Stimulated activated CD4-positive, alpha-beta T cell treated with anti-CD3 and anti-CD28 coated beads, Interleukin-1b, Interleukin-23, amount 100 ng/mL, for 1 hour (primary cell): ENCODE measurements at places on chromosomes 1 and 21.

DNA sequence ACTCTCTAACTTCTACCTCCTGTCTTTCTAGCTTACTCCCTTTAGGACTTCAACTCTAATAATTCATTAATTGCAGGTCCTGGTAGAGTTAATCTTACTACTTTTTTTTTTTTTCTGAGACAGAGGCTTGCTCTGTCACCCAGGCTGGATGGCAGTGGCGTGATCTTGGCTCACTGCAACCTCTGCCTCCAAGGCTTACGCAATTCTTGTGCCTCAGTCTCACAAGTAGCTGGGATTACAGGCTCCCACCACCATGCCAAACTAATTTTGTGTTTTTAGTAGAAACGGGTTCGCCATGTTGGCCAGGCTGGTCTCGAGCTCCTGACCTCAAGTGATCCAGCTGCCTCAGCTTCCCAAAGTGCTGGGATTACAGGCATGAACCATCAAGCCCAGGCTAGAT, 15.7 kb downstream of the BTBD8 start:
- DNase-seq = no peak

DNA sequence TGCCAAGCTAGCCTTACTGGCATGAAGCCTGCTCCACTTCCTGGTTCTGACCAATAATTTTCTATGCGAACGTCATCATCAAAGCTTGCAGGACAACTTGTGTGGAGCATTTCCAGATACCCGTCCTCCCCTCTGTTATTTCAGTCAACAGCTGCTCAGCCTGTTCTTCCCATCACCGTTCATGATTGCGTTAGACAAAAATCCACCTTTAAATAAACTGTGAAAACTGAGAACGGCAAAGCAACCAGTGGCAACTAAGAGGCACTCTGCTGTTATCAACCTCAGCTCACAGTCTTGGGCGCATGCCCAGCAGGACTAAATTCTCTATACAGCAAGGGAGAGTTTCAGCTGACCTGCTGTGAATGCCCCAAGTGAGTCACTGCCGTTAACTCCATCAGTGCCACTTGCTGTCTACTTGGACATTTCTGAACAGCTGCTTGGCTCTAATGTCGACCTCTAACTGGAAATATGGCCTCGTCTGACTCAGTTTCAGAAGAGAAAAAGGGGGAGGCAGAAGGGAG, 207.4 kb upstream of the RUNX1 start:
- no peak for DNase-seq

GRCh38 chr1:15016001-15016400, 137.5 kb upstream of the TMEM51 start:
- DNase-seq = no peak

DNA sequence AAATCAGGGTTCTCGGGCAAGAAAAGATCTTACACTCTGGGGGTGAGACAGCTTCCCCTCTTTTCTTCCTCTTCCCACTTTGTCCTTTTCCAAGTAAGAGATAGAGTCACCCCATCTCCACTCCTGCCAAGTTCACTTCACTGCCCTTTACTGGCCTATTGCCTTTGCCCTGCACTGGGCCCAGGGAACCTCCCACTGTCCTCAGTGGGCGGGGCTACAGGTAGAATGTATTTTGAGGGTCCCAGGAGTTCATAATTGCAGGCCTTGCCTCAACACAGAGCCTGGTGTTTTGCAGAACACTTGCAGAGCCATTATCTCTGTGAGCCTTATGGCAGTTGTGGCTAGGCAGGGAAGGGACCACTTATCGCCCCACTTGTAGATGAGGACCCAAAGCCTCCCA, 3.3 kb downstream of the AMPD2 start:
- no peak for DNase-seq

GRCh38 chr1:9207715-9208114, 26.9 kb upstream of the H6PD start:
- DNase-seq = no peak

GRCh38 chr1:167328816-167329483, 108.3 kb downstream of the POU2F1 start:
- no peak for DNase-seq

DNA sequence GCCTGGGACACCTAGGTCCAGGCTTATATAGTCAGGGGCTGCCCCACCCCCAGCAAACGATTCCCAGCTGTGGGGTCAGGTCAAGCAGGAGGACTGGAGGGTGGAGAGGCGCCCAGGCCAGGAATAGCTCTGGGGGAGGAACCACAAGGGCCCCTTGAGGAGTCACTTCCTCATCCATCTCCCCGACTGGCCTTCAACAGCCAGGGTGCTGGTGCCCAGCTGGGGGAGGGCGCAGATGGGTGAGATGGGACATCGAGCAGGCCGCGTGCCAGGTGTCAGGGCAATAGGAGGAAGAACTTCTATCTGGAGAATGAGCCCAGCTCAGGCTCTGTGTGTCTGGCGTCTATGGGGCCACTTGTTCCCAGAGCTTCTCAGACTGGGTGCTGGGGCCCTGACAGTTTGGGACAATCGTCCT, 208 bp upstream of the MYBPH start:
- DNase-seq = no peak

DNA sequence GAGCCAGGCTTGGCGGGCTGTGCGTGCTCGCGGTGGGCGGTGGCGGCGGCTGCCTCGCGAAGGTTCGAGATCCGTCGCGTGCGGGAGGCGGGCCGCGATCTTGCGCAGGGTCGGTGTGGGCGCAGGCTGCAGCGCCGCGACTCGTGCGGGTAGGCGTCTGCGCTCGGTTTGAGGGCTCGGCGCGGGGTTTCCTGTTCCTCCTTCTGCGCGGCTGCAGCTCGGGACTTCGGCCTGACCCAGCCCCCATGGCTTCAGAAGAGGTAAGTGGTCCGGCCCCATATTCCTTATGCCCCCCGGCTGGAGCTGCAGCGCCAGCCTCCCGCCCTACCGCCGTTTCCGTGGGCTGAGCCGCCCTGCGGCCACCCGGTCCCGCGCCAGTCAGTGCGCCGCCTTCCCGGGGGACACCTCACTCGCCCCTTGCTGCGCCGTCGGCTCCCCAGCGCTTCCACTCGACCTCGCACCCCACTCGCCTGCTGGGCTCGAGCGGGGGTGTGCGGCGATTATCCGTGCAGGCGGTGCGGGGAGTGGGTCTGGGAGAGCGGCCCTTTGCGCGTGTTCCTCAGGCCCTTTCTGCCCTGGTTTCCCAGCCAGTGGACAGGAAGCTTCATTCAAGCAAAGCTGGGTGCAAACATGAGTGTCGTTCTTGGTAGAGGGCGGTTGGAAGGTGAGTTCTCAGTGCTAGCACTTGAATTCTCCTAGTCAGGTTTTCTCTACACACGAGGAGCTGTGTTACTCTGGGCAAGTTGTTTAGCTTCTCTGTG, at the start of gene CACYBP:
CACYBP (plus strand) TSS at position 12 of the 761 bp plus-strand sequence; CDS start at position 246, 234 bp downstream.
- DNase-seq = no peak

- no peak for DNase-seq
Observed at GRCh38 chr1:208763971-208764370, 519.8 kb upstream of the PLXNA2 start.

DNA sequence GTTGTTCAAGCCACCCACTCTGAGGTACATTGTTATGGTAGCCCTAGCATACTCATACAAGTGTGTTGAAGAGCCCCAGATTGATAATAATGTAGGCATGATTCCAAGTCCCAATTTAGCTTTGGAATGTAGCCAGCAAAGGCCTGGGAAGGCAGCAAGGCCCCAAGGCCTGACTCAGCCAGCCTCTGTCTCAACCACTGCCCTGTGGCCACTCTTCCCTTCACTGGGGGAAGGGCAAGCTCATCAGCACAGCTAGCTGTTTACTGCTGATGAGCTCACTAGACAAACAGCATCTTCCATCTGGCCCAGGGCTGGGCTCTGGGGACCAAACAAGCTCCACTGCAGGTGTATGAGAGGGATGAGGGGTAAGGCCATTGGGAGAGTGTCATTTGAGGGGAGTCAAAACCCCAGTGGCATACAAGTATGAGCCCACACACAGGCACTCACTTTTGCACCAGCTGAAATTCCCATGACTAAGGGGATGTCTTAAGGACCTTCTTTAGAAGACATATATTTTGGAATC, 2.2 kb upstream of the IRF6 start:
- no peak for DNase-seq

GRCh38 chr1:171081763-171082201, 8.9 kb upstream of the FMO3 start:
- DNase-seq = no peak

- DNase-seq = no peak
Observed at GRCh38 chr21:17554679-17555465, 42.0 kb downstream of the CXADR start.

- no peak for DNase-seq
Observed at GRCh38 chr1:217096200-217096599, 373.0 kb upstream of the ESRRG start.

DNA sequence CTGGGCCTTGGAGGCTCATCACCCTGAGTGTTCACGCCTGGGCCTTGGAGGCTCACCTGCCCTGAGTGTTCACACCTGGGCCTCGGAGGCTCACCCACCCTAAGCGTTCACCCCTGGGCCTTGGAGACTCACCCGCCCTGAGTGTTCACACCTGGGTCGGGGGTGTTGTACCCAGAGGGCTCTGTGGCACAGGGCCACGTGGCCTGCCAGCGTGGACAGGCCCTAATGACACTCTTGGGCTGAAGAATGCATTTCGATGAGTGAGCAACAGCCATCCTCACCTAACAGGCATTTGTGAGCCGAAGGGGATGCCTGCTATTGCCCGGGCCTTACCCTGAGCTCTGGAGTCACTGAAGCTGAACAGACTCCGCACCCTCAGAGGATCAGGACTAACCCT, 17.5 kb downstream of the SLC19A1 start:
- no peak for DNase-seq

DNA sequence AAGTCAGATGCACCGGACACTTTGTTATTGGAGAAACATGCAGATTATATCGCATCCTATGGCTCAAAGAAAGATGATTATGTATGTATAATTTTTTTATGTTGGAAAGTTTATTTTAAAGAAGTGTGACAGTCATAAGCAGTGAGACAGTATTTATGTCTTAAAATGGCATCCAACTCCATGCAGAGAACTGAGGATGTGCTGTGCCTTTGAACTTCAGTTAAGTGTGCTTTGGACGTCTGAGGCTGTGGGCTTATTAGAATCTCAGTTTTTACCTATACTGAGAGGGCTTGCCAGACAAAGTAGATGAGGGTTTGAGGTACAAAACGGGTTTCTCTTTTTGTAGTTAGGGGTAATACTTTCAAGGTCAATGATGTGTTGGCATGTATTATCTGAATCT, 1.5 kb downstream of the RABGGTB start:
- no peak for DNase-seq

DNA sequence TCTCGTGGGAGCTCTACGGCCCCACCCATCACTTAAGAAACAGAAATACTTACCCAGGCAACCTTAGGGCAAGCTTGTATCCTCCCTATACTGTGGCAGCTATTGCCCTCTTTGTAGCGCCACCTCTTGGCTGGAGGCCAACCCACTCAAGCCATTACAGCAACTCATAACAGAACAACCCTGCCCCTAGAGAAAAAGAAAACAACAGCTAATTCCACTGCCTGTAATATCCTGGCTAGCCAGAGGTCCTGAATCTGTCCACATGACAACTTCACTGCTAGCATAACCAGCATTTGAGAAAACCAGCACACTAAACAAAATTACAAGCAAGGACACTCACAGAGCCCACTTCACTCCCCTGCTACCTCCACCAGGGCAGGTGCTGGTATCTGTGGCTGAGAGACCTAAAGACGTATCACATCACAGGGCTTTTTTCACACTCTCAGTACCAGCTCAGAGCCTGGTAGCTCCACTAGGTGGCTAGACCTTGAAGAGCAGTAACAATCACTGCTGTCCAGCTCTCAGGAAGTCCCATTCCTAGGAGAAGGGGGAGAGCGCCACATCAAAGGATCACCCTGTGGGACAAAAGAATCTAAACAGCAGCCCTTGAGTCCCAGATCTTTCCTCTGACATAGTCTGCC, 14.5 kb upstream of the MX1 start:
- DNase-seq = no peak

DNA sequence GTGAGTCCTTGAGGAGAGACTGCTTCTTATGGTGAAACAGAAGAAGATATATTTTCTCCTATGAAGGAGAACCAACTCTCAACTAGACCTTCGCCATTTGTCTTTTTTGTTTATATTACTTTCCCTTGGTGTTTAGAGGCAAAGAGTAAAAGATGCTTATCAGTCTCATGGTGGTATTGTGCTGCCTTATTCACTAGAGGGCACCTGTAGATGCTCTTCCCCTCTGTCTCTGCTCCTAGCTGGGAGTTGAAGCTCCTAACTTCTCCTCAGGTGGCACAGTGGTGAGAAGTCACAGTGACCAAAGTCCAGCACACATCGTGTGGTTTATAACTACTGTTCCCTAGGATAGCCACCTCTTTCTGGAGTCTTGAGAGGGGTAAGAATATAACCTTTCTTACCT, 1359.6 kb downstream of the PLA2G4A start:
- DNase-seq = no peak

DNA sequence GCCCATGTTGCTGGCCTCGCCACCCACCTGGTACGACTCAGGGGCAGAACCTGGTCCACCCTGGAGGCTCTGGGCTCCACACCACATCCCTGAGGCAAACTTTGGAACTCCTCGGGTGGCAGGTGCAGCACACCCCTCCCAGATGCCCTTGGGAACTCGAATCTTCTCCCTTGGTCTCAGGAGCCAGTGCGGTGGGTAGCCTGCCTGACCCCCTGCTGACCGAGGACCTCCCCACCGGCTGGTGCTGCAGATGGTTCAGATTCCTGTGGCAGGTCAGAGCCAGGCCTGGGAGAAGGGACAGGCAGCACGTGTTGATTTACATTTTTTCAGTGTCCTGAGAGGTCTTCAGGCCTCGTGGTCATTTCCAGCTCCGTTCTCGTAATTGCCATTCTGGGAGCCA, 6.3 kb upstream of the CFAP410 start:
- no peak for DNase-seq

DNA sequence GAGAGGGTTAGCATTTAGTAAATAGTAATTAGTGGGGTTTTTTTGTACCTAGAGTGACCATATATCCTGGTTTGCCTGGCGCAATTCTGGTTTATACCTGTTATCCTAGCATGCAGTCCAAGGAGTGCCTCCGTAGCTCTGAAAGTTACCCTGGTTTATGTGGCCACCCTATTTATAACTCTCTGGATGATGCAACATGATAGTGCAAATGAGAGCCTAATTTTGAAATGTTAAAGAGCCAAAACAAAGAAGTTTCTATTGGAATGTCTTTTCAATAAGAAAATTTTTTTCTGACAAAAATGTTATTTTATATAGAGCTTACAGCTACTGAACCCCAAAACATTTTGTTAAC, 5.7 kb downstream of the AHCYL1 start:
- DNase-seq = no peak

- DNase-seq = no peak
Observed at GRCh38 chr1:196399713-196400112, 208.5 kb downstream of the KCNT2 start.

- no peak for DNase-seq
Observed at GRCh38 chr1:156438278-156438987, 62.1 kb downstream of the MEF2D start.
